Activated CD8-positive, alpha-beta memory T cell treated with anti-CD3 and anti-CD28 coated beads, Interleukin-2, amount 50 U/mL, for 4 hours (primary cell): ENCODE measurements at places on chromosomes 7 and 10.
A peak's percentile ranks its signal among the peaks of the same experiment; 100 is the strongest.

DNA sequence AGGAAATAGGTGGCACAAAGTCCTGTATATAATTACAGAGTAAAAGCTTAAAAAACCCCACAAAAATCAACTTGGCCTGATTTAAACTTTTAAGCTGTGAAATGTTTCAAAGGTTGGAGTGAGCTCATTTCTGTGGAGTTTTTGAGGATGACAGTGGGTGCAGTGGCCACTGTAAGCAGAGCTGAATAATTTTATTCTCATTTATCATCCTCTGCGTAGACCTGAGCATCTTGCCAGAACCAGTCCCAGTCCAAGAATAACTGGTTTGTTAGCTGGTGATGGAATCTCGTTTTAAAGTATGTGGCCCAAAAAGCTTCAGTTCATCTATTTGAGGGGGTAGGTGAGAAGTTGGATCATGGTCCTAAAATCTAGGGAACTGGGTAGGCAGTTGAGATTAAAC is 4.4 kb downstream of the BMPER start:
- no peak for DNase-seq

GRCh38 chr7:156566812-156567549 is 73.6 kb upstream of the RNF32 start:
- DNase-seq = no peak

- DNase-seq = no peak
Measured at GRCh38 chr10:6476989-6477388, 103.1 kb downstream of the PRKCQ start.

GRCh38 chr7:134827889-134828288 is 48.5 kb downstream of the CALD1 start:
- no peak for DNase-seq

GRCh38 chr7:112495810-112496462 is 15.1 kb downstream of the LSMEM1 start:
- peak; percentile 25 for DNase-seq

GRCh38 chr7:116354171-116354545 is 143.8 kb downstream of the TES start:
- DNase-seq = no peak

DNA sequence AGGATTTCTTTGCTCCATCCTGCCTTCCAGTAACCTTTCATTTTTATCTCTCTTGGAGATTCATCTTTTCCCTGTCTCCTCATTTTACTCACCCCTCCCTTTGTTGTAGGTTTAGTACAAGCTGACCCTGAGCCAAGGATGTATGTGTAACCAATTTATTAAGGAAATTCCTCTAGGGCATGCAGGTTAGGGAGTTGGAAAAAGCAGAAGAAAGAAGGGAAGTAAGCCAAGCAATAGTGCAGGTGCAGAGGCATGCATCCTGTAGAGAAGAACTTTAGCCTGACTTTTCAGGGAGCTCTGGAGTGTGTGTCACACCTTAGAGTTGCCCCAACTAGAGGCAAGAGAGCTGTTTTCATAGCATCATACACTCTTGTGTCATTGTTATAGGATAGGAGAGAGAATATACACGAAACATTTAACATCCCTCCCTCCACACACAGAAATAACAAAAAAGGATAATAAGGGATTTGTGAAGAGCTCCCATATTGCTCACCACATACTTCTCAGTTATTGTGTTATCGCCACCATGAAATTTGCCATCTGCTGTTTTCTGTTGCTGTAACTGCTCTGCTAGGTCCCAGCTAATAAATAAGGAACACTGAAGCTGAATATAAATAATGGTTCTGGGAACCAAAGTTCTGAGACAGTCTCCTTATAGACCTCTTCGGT is 21.8 kb upstream of the SEMA3C start:
- DNase-seq = no peak

- no peak for DNase-seq
Measured at GRCh38 chr7:143238289-143238980, 16.6 kb downstream of the TAS2R40 start.

DNA sequence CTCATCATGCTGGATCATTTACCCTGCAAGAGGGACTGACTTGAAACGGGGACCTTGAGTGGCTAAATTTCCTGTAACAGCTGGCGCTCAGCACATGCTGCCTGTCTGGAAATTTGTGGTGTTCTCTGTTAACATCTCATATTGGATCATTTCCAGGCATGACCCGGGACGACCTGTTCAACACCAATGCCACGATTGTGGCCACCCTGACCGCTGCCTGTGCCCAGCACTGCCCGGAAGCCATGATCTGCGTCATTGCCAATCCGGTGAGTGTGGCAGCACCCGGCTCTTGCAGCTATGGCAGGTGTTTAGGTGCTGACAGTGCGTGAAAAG is 9.9 kb downstream of the MDH2 start:
- no peak for DNase-seq

GRCh38 chr7:70052691-70053090 is 454.4 kb downstream of the AUTS2 start:
- DNase-seq = no peak

- DNase-seq = no peak
Measured at GRCh38 chr10:86390337-86391120, 23.9 kb upstream of the GRID1 start.

- DNase-seq = no peak
Measured at GRCh38 chr7:135980012-135980551, 2.9 kb upstream of the MTPN start.

DNA sequence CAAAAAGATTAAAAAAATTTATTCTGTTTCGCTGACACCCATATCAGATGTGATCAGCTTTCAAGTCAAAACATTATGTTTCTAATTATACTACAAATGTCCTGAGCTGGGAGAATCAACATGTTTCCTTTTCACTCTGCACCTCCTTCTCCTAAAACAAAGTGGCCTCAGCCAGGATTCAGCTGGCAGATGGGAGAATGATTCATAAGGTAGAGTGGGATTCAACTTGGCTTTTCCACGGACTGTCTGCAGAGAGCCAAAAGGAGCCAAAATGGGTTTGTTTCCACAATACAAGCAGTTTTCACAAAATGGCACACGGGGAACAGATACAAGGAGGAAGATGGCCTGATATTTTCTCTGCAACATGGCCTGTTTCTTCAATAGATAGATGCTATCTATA is 376.5 kb upstream of the PRKCQ start:
- DNase-seq = no peak

DNA sequence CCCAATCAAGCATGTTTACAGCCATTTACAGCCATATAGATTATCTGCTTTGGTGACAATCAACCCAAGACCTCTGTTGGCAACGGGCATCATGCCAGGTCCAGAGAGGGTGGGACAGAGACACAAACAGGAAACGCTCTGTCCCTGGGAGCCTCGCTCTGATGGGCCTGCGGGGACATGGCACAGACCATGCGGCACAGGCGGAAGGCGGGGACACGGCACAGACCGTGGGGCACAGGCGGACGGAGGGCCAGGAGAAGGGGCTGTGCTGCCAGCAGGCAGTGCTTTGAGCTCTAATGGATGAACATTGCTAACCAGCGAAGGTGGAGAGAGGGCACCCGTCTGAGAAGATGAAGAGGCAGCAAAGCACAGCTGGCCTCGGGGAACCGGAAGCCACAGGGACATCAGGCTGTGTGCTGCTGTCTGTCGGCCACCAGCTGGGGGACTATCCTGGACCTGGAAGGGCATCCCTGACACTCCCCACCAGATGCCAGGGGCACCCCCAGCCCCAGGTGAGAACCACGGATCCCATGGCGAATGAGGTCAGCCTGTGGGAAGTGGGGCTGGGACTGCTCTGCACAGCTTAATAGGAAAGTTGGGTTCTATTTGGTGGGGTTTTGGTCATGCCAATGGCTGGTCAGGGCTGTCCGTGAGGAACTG is 61.0 kb downstream of the DIP2C start:
- no peak for DNase-seq

DNA sequence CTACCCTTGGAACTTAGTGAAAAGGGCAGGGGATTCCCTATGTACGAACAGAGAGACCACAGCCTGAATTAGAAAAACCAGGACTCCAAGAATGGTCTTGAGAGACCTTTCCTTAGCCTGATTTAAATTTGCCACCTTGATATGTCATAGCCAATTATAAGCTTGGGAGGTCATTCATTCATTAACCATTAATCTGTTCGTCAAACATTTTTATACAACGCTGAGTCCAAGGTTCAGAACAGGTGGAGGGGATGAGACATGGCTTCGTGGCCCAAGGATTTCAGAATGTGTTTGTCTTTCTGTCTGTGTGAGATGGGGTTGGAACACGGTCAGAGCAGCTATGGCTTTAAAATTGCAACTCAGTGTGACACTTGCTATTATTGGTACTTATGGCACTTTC is 158.0 kb downstream of the PAXIP1 start:
- no peak for DNase-seq

GRCh38 chr10:63384001-63384400 is 81.8 kb downstream of the JMJD1C start:
- no peak for DNase-seq

- DNase-seq = no peak
Measured at GRCh38 chr7:13276977-13277376, 589.5 kb downstream of the ARL4A start.

GRCh38 chr7:93232673-93233018 is 480 bp downstream of the VPS50 start:
- no peak for DNase-seq

GRCh38 chr10:50432211-50433009 is 181.1 kb upstream of the ASAH2 start:
- no peak for DNase-seq

DNA sequence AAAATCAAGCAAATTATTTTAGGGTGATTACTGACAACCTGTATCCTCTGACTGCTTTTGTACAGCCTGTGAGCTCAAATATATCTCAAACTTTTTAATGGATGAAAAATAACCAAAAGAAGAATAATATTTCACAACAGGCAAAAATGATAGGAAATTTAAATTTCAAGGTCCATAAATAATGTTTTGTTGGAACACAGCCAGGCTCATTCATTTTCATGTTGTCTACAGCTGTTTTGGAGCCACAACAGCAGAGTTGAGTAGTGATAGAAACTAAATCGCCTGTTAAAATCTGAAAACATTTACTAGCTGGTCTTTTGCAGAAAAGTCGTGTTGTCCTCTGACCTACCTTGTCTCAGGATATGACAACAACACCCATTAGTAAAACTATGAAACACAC is 75.9 kb downstream of the GLI3 start:
- no peak for DNase-seq

DNA sequence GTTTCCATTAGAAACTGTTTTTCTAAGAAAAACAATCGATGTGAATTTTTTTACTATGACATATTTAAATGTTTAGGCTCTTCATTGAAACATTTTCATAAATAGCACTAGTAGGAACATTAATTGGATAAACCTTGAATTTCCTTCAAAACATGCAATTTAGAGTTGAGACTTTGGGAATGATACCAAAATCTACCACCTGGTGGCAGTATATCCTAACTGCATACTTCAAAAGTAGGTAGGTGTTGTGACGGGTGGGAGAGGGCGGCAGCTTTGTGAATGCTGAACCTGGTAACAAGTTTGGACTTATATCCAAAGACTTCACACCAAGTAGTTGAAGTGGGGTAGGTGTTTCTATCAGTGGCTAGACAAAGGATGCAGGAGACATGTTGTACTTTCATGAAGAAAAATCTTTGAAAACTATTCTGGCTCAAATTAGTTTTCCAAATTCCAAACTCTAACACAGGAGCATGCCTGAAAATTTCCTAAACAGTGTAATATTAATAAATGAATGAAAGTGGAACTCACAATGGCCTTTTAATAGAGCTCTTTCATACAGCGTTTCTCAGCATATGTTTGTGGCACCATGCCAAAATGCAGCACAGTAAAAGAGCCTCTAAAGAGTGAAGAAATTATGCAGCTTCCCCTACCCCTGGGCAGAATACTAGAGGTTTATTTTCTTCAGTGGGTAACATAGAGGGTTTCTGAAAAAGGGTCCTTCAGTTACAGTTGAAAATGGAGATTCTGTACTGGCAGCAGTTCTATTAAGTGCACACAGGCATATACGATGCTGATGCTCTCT is 201.0 kb upstream of the TPK1 start:
- DNase-seq = peak; percentile 27

- DNase-seq = no peak
Measured at GRCh38 chr7:100714725-100715124, 5.5 kb upstream of the EPO start.

GRCh38 chr10:50400694-50401093 is 149.4 kb upstream of the ASAH2 start:
- DNase-seq = no peak

GRCh38 chr10:104452977-104453376 is 99.3 kb downstream of the CFAP58 start:
- DNase-seq = no peak

DNA sequence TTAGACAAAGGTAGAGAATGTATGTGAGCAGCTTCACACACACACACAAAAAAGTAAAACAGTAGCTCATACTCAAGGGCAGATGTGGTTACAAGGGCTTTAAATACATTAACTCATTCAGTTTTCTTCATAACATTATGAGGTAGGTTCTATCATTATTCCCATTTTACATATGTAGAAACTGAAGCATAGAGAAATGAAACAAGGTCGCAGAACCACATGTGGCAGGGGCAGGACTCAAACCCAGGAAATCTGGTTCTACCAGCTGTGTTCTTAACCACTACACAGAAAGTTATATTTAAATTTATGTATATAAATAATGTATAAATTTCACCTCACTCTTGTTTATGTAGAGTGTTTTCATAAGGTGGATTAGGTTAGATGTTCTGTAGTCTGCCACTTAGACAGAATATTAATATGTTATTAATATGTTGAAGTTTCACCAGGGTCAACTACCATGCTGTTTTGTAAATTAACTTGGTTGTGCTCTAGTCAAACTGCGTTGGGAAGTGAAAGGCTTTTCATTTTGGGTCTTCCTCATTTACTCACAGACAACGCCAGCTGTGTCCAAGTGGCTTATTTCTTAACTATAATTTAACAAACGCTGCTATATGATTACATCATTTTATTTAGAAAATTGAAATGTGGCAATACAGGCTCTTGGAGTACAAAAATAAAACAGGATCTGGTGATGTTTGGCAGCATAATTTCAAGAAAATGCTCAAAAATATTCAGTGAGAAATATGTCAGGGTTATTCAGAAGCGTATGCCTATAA is 138.4 kb downstream of the MDFIC start:
- no peak for DNase-seq

GRCh38 chr10:131872011-131872826 is 28.6 kb upstream of the PPP2R2D start:
- no peak for DNase-seq

DNA sequence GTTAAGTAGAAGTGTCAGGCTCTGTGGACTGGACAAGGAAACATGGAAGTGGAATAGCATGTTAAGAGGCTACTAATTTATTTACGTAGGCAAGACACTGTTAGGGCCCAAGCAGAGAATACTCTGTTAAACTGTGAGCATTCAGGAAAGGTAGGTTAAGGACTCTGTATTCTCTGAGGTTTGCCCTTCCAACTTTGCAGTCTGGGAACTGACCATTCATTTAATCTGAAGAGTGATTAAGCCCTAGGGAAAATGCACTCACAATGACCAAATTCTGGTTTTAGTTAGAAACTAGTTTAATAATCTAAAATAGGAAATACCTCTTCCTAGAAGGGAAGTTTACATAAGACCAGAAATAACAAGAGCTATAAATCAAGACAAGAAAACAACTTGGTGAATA is 266.6 kb downstream of the SUGCT start:
- no peak for DNase-seq

DNA sequence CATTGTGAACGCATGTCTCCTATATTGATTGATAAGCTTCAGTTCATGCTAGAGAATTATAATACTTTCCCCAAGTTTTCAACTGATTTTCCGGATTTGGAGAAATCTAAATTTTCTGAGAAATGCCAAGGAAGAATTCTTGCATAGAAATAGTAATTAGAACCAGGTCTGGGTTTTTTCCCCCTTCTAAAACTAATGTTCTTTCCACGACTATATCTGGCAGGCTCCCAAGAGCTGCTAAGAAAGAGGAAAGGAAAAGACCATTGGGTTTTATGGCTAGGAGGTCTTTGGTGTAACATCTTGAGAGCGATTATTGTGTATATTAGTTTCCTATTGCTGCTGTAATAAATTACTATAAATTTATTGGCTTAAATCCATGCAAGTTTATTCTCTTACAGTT is 71.8 kb upstream of the CACNB2 start:
- no peak for DNase-seq
